ENCODE measurements at places on chromosomes 4 and X. TPM values are rescaled to one million over a fixed set of nuclear protein-coding genes. Genes with fewer than 3 reads are reported as not detected.

DNA sequence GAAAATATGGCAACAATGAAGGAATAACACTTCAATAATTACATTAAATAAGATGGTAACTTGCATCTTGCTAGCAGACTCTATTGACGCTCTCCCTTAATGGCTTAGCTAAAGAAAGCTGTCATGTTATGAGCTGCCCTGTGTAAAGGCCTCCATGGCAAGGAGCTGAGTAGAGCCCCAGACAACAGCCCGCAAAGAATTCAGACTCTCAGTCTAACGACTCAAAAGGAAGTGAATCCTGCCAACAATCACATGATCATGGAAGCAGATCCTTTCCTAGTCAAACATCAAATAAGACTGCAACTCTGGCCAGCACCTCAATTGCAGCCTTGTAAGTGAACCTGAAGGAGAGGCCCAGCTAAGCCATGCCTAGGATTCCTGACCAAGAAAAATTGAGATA is 157.6 kb downstream of the MAB21L2 start:
- DNase-seq, result no peak

DNA sequence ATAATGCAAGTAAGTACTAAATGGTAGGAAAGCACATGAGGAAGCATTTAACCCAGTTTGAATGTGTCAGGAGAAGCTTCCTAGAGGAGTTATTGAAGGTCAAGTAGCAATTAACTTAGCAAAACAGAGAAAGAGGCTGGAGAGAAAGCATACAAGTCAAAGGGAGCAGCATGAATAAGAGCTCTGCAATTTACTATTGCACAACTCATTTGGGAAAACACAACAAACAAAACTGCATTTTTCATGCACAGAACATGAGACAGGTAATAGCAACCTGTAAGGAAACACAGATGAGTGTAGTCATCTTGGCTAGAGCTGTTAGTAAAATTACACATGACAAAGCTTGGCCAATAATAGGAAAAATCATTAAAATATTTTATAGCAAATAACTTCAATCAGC is 538.1 kb downstream of the PPP4R3C start:
- no peak for DNase-seq

- no peak for DNase-seq
Observed at GRCh38 chr4:41420541-41420940, 117.4 kb upstream of the LIMCH1 start.

The ING2 gene
- 24.5 TPM for polyA plus RNA-seq

The SPANXD gene
- 0.09 TPM for polyA plus RNA-seq

GRCh38 chrX:117834076-117834475 is 282.5 kb downstream of the KLHL13 start:
- DNase-seq, result no peak

- DNase-seq, result no peak
Observed at GRCh38 chr4:156693557-156693956, 278.0 kb downstream of the PDGFC start.

The GASK1B gene
- 43.4 TPM for polyA plus RNA-seq

GRCh38 chr4:27720010-27720766 is 859.5 kb downstream of the STIM2 start:
- no peak for DNase-seq

DNA sequence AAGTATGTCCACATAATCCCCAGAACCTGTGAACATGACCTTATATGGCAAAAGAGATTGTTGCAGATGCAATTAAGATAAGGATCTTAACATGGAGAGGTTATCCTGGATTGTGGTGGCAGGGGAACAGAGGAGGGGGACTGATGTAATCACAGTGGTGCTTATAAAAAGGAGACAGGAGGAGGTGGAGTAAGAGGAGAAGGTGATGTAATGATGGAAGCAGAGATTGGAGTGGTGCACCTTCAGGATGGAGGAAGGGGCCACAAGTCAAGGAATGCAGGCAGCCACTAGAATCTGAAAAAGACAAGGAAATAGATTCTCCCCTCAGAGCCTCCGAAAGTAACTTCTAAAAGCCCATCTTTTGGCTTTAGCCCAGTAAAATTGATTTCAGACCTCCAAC is 388.4 kb downstream of the BCOR start:
- DNase-seq, result no peak

- no peak for DNase-seq
Observed at GRCh38 chrX:54930291-54931049, 9.8 kb downstream of the TRO start.

DNA sequence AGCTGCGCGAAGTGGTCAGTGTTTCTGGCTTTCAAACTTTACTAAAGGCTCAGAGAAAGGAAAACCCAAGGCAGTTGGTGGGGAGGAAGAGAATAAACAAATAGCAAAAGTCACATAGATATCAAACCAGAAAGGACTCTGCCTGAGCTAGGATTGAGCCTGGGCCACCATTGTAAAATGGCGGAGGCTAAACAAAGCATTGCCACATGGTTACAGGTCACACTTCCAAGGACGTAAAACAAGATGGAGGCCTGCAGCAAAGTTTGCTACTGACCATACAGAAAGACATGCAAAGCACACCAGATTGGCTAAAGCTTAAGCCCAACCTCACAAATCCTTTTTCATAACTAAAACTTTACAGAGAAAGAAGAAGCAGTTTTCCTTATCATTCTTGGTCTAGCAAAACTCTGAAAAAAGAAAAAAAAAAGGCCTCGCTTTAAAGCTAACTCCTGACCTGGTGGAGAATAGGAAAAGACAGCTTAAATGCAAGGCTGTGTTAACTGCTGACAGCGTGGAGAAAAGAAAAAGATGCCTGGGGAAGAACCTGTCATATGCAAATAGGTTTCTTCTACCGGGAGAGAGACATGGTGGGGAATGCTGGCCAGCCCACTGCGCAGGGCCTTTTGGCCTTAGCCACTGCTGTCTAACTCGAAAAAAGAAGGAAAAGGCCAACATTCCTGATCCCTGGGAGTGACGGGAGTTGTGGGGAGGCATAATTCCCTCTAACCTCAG is 81.8 kb upstream of the SMARCA5 start:
- DNase-seq, result no peak

The NALF2 gene
- 0.76 TPM for polyA plus RNA-seq

DNA sequence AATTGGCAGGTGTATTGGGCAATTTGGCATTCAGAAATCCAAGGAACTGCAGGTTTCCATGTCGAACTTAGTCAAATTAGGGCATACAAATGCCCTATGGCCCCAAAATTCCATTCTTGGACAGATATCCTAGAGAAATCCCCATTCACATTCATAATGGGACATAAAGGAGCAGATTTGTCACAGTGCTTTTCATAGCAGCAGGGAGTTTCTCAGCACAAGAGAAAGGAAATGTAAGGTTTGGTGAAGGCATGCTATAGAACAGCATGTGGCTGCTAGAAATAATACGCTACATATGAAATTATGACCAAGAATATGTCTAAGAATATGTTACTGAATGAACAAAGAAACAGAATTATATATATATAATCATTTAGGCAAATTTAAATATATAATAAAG is 437.5 kb upstream of the BOD1L1 start:
- no peak for DNase-seq

GRCh38 chr4:124318292-124318691 is 394.2 kb downstream of the ANKRD50 start:
- no peak for DNase-seq

DNA sequence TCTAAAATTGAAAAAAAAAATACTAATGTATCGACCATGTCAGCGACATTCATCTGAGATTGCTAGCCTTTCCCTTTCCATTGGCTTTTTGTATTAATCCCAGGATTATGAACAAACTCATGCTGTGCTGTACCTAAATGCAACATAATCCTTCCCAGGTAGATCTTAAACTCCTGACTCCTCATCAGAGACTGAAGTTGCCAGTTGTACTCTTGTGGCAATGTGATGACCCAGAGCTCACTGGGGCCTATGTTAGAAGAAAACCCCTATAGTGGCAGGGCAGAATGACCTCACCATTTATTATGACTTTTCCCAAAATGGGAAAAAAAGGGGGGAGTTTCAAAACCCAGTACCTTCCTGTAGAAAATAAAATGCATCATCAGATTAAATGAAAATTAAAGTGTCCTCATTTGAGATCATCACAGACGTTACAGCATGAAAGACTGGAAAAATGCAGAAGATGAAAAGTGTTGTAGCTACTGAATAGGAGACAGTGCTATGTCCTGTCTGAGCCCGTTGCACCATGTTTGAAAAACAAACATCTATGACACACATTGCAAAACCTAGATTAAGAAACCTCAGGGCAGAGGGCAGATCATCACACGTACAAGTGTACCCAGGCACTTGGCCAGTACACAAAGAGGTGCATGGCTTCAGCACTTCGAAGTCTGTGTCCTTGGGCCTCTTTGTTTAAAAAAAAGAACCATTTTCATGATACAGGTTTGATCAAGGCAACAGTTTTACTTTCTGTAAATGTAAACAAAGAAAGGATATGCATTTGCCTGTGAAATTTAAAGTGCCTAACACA is 6.8 kb upstream of the ACSL4 start:
- no peak for DNase-seq

DNA sequence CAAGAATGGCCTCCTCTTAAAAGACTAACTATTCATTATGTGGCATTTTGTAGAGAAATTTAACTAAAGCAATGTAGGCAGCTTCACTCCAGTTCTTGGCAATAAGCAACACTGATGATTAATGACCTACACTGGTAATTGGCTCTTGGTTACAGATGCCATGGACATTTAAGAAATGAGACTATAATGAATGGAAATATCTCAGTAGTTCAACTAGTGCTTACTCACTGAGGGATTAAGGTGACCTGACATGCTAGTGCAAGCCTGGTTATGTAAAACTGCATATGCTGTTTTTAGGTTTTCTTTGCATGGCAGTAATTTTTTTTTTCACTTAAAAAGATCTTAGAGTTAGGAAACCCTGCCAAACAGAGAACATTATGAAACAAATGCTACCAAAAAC is 152.7 kb upstream of the AADAT start:
- DNase-seq, result no peak

- DNase-seq, result no peak
Observed at GRCh38 chr4:112416464-112416863, 99.5 kb downstream of the NEUROG2 start.

GRCh38 chr4:88960576-88960975 is 96.4 kb downstream of the FAM13A start:
- no peak for DNase-seq

- DNase-seq, result no peak
Observed at GRCh38 chrX:151828439-151829080, 84.1 kb upstream of the MAGEA4 start.

DNA sequence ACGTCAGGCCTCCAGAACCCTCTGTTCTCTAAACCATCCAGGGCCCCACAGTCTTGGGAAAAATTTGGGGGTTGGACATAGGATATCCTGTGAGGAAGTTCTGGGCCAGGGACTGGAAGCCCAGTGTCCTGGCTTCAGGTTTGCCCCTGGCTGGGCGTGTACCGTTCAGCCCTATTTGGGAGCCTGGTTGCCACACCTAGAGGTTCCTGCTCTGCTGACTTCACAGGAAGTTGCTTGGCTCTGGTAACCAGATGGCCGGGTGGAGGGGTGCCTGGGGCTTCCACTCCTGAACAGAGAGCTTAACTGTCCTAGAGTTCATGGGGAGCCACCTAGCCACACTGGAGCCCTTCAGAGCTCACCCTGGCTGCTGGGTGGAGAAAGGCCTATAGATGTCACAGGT is 1.1 kb downstream of the TAFAZZIN start:
- DNase-seq, result no peak

The NUDT10 gene
- polyA plus RNA-seq, result 11.6 TPM
